ENCODE measurements at places on chromosomes 4 and X.

GRCh38 chr4:153398713-153399112, 54.2 kb downstream of the MND1 start:
- DNase-seq, result no peak

DNA sequence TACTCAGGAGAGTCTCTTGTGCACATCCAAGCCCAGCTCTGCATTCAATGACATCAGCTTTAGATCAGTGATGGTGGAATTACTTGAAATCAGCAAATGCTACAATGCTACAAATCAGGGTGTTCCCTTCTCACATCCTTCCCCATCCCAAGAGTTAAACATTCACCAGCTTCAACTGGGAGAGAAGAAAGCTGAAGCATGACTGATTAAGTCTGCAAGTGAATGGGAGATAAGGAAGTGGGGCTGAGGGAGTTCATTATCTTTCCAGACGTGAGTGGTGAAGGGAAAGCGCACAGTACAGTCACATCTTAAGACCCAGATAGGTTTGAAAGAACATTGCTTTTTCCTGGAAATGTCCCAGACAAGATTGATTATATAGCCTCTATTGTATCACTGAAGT, 26.2 kb upstream of the MAP9 start:
- DNase-seq, result no peak

GRCh38 chr4:153497091-153497531, 31.0 kb downstream of the TMEM131L start:
- DNase-seq, result peak; percentile 50

GRCh38 chr4:184400375-184400870, 73.9 kb downstream of the IRF2 start:
- DNase-seq, result no peak

DNA sequence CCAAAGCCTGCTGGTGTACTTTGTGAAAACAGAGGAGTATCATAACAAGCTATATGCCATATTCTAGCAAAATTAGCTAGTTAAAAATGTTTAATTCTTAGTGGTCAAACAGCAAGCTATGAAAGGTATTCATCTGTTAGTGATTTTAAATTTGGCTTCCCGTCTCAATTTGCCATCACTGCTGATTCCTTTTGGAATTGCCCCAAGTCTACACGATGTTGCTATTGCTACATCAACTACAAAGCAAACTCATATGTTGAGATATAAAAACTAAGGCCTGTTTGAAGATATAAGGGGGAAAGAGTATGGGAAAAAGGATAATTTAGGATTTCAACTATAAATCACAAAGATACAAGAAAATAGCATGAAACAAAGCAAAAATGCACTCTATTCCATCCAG, 146.1 kb downstream of the COL25A1 start:
- DNase-seq, result no peak

- no peak for DNase-seq
Observed at GRCh38 chrX:9759337-9759736, 6.3 kb downstream of the GPR143 start.

DNA sequence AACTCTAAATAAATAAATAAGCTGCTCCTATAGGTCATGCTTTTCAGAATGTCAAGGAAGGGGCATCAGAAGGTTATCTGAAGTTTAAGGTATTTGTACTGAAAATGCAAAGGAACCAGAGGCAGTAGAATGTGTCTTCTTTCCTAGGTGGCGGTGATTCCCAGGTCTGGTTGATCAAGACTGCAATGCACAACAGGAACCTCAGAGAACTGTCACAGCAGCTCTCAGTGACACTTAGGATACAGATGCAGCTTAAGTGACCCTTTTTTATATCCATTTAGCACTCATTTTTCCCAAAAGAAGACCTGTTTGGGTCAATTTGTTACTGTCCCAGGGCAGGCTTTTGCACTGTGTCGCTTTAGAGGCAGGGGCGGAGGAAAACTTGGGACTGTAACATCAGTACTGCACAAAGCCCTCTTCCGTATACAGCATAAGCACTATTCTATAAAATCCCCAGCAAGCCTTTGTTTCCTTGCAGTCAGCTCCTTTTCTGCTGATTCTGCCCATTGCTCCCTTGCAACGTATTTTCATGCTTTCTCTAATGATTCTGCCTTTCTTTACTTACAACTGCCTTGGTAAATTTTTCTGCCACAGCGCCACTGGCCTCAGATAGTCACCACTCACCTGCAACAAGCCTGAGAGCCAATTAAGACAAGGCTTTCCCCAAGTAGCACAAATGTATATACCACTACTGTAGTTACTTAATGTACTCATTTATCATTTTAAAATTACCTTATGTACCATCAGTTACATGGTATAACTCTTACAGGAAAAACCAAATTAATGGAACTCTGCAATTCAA, 1.5 kb upstream of the MND1 start:
- no peak for DNase-seq

DNA sequence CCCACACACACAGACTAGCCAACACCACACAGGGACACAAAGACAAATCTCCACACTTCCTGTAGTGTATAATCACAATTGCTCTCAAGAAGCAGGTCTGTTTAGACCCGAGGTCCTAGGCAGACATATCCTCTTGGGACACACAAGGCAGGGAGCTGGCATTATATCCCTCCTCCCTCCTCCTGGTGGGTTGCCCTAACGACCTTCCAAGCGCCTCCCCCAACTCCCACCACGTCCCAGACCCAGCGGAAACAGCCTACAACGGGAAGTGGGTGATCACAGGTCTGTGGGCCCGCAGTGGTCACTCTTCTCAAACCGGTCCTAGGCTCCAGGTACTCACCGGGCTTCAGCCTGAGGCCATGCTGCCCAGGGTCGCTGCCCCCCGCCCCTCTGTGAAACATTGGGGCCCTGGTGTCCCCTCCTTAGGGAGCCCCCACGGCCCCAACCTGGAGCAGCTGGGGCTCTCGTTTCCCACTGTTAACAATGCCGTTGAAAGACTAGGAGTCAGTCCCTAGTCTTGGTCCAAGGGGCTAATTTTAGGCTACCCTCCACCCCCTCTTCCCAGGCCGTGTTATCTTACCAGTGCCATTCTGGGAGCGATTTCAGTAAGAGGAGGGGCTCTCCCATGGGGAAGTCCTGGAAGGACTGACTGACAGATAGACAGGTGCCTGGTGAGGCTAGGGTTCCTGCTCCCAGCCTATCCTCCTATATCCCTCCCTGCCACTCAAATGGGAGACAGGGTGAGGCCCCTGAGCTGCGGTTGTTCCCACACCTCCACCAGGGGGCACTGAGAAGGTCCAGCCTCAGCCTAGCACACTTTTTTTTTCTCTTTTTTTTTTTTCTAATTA, at the start of gene ASB12:
ASB12 (minus strand) TSS at position 485 of the 848 bp plus-strand sequence. CDS start 4,957 bp downstream, outside the sequence.
- DNase-seq, result no peak

Measured in stimulated activated naive CD8-positive, alpha-beta T cell treated with anti-CD3 and anti-CD28 coated beads, Interleukin-15, amount 100 ng/mL, for 72 hours (primary cell).